Neuronal stem cell (in vitro differentiated cells): ENCODE measurements at places on chromosomes 6 and 20.

DNA sequence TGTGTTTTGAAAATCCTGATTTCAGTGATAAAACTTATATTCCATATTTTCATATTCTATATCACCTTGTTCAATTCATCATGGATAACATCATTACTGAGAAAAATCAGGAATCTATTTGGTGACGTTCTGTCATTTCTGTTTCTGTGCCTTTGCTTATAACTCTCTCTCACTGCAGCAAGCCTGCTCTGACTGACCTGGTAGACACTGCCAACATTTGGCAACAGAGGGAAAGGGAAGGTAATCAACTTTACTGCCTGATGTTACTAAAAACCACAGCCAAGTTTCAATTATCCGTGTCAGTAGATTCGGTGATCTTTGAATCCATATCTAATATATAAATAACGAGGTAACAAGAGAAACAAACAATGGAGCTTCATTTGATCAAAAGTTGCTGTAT lies 501.9 kb downstream of the LMBRD1 start:
- no peak overlapping the region for H3K27ac ChIP-seq
- no peak overlapping the region for H3K4me3 ChIP-seq
- H3K36me3 ChIP-seq = no peaks in the 10 kb centered on the region
- no peaks in the 10 kb centered on the region for H3K4me1 ChIP-seq
- H3K27me3 ChIP-seq = no peaks in the 10 kb centered on the region
- no peak for DNase-seq

GRCh38 chr6:74447013-74447412 lies 751.0 kb downstream of the CD109 start:
- no peaks in the 10 kb centered on the region for H3K4me1 ChIP-seq
- no peak overlapping the region for H3K27ac ChIP-seq
- DNase-seq = no peak
- H3K36me3 ChIP-seq = no peaks in the 10 kb centered on the region

DNA sequence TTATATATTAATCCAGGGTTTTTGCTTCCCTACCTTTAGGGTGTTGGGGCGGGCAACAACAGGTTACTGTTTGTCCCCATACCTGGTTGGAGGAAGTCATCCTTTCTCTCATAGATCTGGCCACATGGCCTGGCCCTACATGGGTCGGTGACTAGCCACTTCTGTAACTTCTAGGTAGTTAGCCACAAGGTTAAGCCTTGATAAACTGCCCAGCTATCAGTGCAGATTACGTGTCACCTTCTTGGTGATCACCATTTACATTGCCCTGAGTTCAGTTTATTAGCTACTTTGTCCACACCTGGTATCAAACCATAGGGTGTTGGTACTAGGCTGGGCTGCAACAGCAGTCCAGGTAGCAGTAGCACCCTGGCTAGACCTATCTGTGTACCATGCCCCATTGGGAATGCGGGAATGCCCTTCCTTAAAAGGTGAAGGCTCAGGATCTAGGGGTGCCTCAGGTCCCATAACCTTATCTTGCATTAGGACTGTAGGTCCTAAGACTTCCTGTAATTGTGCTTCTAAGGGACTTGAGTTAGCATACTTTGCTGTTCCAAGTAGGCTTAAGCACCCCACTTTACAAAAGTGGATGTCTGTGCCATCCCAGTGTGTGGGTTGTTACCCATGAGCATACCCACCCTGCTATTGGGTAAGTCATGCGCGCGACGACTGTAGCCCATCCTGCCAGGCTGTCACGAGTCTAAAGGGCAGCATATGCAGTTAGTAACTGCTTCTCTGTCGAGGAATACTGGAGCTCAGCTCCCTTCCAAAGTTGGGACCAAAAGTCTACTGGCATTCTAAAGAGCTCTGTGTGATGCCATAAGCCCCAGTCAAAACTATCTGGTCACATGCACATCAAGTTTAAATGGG lies 5.2 kb downstream of the ZKSCAN3 start:
- DNase-seq = no peak
- peaks cover 31% of the 10 kb centered on the region for H3K36me3 ChIP-seq
- H3K27me3 ChIP-seq = no peaks in the 10 kb centered on the region
- no peak overlapping the region for H3K4me3 ChIP-seq

DNA sequence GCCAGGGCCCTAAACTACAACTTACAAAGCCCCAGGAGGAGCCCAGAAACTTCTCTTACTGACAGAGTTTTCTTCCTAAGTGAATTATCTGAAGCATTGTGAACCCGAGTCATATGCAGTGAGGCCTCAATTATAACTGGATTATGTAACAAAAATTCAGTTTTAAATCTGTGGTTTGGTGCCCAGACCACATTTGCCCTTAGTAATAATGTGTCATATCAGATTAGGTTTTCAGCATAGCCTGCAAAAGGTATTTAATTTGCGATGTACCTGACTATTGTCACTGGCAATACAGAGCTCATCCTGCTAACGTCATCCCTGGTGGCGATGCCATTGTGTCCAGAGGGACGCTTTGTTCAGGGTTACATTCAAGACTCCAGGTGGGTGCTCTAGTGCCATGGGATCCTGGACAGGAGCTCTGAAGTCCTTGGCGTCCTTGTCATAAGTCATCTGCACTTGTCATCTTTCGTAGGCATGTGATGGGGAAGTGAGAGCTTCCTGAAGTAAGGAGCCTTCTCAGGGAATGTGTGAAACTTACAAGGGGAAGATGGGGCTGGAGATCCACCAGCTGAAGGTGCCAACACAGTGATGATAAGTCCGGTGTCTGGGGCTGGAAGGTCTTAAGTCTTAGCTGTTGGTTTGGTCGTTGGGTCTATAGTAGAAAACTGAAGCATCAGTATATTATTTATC lies 65.1 kb downstream of the HIVEP1 start:
- no peak overlapping the region for H3K4me3 ChIP-seq
- H3K4me1 ChIP-seq = peaks cover 4% of the 10 kb centered on the region
- H3K27ac ChIP-seq = no peak overlapping the region

DNA sequence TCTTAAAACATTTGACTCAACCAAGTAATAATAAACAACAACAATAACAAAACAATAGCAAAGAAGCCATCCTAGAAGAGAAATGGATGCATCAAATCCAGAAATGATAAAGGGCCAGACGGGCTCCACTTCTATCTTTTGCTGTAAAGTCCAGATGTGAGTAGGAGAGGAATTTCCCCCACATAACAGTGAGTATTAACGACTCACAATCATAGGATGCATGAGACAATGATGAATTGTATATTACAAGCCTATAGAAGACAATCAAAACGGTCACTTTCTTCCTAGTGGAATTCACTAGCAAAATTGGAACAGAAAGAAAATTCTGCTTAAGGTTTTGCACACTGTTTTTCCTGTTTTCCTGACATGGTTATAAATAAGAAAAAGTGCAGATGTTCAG lies 97.0 kb upstream of the PREP start:
- no peaks in the 10 kb centered on the region for H3K36me3 ChIP-seq
- H3K4me1 ChIP-seq = no peaks in the 10 kb centered on the region
- no peak for DNase-seq
- no peaks in the 10 kb centered on the region for H3K27me3 ChIP-seq
- H3K27ac ChIP-seq = no peak overlapping the region
- H3K4me3 ChIP-seq = no peak overlapping the region

DNA sequence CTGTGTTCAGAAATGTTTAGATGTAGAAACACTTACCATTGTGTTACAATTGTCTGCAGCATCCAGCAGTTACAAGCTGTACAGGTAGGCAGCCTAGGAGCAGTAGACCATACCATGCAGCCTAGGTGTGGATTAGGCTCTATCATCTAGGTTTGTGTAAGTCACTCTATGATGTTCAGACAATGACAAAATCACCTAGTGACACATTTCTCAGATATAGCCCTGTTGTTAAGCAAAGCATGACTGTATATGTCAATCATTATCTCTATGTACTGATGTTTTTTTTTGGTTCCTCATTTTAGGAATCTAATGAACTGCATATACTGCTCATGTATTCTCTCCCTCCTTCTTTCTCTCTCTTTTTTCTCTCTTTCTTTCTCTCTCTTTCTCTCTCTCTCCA lies 22.2 kb downstream of the CST8 start:
- H3K36me3 ChIP-seq = no peaks in the 10 kb centered on the region
- no peak for DNase-seq
- no peak overlapping the region for H3K27ac ChIP-seq
- H3K4me1 ChIP-seq = peaks cover 14% of the 10 kb centered on the region
- H3K4me3 ChIP-seq = no peak overlapping the region
- H3K27me3 ChIP-seq = no peaks in the 10 kb centered on the region

- H3K4me1 ChIP-seq = peaks cover 5% of the 10 kb centered on the region
- H3K27ac ChIP-seq = no peak overlapping the region
- no peaks in the 10 kb centered on the region for H3K27me3 ChIP-seq
- H3K36me3 ChIP-seq = no peaks in the 10 kb centered on the region
- DNase-seq = no peak
These were observed 92.9 kb downstream of the SHLD1 start for GRCh38 chr20:5843054-5843592.

- H3K36me3 ChIP-seq = no peaks in the 10 kb centered on the region
- no peaks in the 10 kb centered on the region for H3K27me3 ChIP-seq
- DNase-seq = no peak
- no peaks in the 10 kb centered on the region for H3K4me1 ChIP-seq
- H3K27ac ChIP-seq = no peak overlapping the region
- H3K4me3 ChIP-seq = no peak overlapping the region
These were observed 80.6 kb downstream of the KCNQ5 start for GRCh38 chr6:72702421-72702820.
